ENCODE measurements at places on chromosomes 2 and 18.
A peak's percentile ranks its signal among the peaks of the same experiment; 100 is the strongest.

DNA sequence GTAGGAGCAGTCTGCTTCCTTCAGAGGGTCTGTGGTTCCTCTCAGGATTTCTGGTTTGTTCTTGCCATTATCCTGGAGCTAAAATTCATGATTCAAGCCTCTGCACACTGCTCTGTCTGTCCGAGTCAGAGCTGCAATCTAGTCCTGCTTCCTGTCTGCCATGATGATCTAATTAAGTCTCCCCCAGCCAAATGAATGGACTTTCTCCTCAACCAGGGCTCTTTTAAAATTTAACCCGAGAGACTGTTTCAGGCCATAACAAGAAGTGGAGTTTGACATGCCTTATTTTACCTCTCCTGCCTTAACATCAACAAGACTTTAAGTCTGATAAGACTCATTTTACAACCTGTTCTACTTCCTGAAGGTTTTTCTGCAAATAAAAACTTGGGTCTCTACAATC is 1009.6 kb upstream of the DDX18 start:
- DNase-seq, result no peak

GRCh38 chr2:175103191-175103590 is 64.8 kb downstream of the ATF2 start:
- DNase-seq, result no peak

GRCh38 chr2:143802242-143802641 is 673.0 kb downstream of the ARHGAP15 start:
- DNase-seq, result no peak

GRCh38 chr18:73733806-73734314 is 413.8 kb downstream of the FBXO15 start:
- no peak for DNase-seq

DNA sequence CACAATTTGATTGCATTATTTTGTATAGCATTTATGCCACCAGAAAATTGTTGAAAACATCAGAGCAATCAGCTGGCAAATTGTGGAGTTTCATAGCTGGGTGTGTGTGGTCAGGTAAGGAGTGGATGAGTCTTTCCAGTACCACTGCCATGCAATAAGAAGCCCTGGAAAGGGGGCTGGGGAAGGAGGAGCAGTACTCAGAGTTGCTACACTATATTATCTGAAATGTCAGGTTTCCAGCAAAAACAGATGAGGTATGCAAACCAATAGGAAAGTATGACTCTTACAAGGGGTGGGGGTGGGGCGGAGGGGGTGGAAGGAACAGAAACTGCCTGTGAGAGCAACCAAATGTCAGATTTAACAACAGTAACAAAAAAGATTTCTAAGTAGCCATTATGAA is 112.2 kb downstream of the SOS1 start:
- DNase-seq, result no peak

GRCh38 chr2:124967325-124967724 is 942.2 kb downstream of the CNTNAP5 start:
- DNase-seq, result no peak

DNA sequence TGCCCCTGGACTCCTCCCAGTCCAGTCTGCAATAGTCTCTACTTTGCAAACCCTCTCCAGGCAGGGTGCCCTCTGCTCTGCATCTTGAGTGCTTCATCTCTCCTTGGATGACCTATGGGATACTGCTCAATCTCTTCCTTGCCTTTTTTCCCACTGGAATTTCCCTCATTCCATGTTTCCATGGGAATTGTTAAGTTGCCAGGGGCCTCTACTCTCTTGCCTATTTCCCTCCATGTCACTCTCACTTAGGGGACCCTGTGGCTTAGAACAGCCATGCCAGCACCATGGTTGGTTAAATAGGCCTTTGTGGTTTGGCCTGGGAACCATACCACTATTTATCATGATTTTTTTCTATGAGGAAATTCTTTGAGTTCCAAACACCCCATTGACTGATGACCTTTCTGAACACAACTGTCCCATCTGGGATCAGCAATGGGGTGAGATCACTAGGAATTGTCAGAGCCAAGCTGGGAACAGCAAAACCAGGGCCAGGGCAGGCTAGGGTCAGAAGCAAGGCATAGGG is 91.4 kb upstream of the RBMS1 start:
- no peak for DNase-seq

DNA sequence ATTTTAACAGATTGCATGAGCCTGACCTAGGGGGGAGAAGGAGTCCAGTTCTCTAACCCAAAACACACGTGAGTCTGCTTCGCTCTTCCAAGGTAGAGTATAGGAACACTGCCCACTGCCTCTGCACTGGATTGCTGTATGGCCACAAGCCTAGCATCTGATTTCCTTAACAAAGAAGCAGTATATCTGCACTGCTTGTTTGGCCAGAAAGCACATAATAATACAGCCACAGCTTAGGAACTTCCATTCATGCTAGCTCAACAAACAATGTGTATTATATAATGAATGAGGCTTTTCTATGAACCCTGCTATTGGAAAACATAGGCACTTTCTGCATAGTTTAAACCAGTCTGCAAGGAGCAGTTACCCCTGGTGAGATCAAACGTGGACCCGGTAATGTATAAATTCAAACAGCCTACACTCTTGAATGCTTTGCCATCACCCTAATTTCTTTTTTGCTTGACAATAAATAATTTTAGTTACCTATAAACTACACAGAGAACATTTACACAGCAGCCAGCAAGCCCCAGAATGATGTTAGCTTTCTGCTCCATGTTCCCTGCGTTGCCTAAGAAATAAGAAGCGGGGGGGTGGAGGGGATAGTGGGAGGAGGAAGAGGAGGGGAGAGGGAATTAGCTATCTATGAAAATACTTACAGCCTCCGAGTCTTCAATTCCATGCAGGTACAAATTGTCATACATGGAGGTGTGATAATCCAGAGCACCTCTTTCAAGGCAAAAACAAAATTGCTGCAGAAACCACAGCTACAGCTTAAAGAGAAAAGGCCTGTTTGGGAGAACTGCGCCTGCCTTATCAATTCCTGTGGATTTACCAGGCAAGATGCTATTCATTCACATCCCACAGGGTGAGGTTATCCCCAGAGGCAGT is 125.6 kb downstream of the CACNB4 start:
- no peak for DNase-seq

DNA sequence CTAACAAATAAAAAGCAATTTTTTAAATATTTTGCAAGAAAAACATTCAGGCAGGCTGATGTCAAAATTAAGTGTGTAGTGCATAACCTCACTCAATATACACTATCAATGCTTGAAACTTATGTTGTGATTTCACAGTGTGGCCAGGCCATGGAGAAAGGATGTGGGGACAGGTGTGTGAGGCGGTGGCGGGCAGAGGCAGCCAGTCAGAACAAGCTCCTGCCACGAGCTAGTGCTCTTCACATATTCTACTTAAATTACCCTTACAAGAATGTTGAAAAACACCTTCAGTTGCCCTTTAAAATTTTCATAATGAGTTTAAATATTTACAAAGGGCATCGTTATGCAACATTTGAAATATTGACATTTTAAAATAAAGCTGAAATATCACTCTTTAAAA is 43.2 kb downstream of the CYB5A start:
- no peak for DNase-seq

DNA sequence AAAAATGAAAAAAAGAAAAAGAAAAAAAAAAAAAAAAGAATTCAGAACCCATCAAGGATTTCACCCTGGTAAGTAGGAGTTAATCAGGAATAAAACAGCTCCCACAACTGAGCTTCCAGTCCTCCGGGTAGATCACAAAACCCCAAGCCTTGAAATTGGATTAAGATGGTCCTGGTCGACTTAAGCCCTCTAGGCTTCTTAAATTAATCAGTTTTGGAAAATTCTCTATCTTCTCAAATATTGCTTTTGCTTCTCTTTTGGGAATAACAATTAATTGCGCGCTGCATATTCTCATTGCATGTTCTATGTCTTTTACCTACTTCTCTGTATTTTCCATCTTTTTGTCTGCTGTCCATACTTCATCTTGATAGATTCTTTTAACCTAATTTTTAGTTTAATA is 348.0 kb upstream of the MEX3C start:
- no peak for DNase-seq

GRCh38 chr2:99158599-99158998 is 3.8 kb downstream of the LIPT1 start:
- DNase-seq, result no peak

DNA sequence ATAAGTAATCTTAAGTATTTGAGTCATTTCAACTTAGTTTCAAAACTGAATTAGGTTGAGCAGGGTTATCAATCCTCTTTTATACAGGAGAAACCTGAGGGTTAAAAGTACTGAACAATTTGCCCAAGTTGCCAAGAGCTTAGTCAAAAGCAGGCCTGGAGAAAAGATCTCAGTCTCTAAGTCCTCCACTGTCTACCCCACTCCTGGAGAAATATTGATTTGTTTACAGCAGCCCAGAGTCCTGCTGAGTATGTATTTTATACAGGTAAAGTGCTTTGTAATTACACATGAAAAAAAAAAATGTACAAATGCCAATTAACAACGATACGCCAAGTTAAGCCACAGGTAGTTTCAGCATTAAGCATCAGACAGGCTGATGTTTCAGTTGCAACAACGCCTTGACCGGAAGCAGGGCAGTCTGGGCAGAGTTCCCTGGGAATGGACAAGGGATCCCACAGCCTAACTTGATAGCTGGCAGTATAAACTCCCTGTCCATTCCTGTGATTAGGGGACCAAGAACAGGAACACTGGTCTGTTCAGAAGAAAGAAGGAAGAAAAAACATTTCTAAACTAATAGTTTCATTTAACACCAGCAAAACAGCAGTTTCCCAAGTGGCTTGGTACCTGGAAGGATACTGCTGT is 132.9 kb downstream of the MYO5B start:
- DNase-seq, result no peak

DNA sequence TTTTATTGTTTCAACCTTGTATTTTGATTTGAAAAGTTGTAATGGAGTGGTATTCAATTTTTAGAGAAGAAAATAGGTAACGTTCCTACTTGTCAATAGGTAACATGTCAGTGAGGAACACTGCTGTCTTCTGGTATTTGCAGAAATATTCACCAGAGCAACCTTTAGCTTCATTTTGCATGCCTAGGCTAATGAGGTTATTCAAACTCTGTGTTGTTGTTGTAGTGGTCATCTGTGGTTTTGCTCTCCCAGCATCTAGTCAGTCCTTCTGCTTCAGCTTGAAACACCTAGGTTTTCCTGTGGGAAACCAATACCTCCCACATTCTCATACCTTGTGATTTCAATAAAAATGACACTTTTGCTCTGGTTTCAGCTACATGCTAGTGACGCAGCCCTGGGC is 98.4 kb downstream of the LYPD6 start:
- DNase-seq, result no peak

GRCh38 chr2:200454927-200455801 is 54.7 kb downstream of the KCTD18 start:
- no peak for DNase-seq

DNA sequence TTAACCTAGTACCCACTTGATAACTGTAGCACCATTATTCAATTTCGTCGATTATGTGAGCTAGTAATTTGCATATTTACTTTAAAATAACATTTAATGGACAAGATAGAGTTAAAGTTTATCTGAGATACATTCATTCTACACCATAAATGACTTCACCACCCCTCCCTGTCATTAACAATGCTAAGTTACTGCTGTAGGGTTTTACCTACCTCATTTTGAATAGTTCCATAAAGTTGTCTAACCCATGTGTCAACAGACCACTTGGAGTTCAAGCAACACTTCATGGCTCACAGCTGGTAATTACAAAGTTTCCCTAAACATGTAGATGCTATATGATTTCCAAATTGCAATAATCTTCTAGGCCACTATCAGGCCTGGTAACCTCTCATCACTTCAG is 127.4 kb upstream of the CYP26B1 start:
- DNase-seq, result no peak

DNA sequence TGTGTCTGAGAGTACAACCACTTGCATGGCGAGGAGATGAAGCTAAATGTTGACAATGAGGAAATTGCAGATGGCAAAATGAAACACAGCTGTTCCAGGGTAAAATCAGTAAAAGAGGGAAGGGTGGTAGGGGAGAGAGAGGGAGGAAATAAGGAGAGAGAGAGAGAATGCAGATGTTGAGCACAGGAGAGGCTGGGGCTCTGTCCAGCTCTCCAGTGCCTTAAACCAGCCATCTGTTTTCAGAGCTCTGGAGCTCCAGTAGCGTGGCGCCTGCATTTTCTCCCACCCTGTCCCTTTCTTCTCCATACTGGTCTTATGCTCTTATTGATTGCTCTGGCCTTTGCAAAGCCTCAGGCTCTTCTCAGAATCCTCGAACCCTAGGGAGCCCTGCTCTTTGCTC is 52.7 kb upstream of the BOD1L2 start:
- no peak for DNase-seq

- no peak for DNase-seq
Observed at GRCh38 chr2:193518041-193518817, 1323.5 kb upstream of the TMEFF2 start.

DNA sequence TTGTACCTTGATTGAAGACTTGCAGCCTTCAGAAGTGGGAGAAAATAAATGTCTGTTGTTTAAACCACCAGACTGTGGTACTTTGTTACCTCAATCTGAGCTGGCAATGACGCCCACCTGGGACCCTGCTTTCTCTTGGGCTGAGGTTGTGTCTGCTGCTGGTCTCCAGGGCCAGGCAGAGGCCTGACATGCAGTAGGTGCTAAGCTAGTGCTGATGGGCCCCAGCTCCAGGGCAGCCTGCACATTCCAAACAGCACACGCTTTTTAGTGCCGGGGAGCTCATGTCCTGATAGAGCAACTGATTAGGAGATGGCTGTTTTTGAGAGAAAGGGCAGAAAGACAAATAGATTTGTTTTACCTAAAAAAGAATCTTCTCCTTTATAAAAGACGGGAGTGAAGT is 664.0 kb upstream of the HS6ST1 start:
- no peak for DNase-seq

- DNase-seq, result no peak
Observed at GRCh38 chr2:222878877-222879603, 18.2 kb downstream of the ACSL3 start.

DNA sequence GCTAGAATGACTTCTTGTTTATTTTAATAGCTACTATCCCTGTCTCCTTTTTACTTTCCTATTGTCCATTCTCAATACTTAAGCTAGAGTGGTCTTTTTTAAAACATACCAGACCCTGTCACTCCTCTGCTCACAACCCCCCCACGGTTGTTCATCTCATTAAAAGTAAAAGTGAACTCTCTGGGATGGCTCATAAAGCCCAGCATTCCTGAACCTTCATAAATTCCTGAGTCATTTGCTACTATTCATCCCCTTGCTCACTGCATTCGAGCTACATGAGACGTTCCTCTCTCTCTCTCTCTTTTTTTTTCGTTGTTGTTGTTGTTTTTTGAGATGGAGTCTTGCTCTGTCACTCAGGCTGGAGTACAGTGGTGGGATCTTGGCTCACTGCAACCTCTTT is 148.7 kb upstream of the DSEL start:
- DNase-seq, result no peak

- DNase-seq, result peak; percentile 88
Observed at GRCh38 chr2:186199029-186199428, 287.0 kb upstream of the ZC3H15 start.

- no peak for DNase-seq
Observed at GRCh38 chr2:86305915-86306254, 31.5 kb downstream of the REEP1 start.

GRCh38 chr2:135585586-135585985 is 54.3 kb downstream of the R3HDM1 start:
- DNase-seq, result no peak
